ENCODE measurements at places on chromosomes 7 and 10. TPM values are rescaled to one million over a fixed set of nuclear protein-coding genes. Genes with fewer than 3 reads are reported as not detected.

- no peak for DNase-seq
Measured at GRCh38 chr10:71191019-71191418, 21.4 kb upstream of the UNC5B start.

- no peak for DNase-seq
Measured at GRCh38 chr10:131480861-131481260, 169.3 kb upstream of the TCERG1L start.

GRCh38 chr10:1739751-1740150, 2.4 kb upstream of the ADARB2 start:
- no peak for DNase-seq

- DNase-seq: peak; percentile 28
Measured at GRCh38 chr10:32938554-32939061, 19.4 kb downstream of the ITGB1 start.

DNA sequence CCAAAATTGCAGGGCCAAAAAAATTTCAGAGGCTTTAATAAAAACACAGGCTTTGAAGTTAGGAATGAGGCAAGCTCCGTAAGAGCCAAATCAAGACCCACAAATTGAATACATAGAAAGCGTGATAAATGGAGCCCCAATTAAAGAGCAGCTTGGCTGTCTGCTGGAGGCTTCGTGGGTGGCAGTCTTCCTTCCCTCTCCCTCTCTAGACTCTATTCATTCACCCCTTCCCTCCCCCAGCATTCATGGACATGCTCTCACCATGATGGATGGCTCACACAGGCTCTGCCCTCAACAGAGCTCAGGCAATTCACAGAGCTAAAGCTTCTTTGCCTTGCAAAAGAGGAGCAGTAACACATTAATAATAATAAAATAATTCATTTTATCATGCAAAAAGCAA, 214.1 kb downstream of the HERPUD2 start:
- DNase-seq: no peak

Gene CPN1
- not detected for polyA plus RNA-seq

Gene SUN1
- 69.2 TPM for polyA plus RNA-seq

Gene CPVL
- 82.3 TPM for polyA plus RNA-seq

Gene TFEC
- polyA plus RNA-seq: 0.28 TPM

DNA sequence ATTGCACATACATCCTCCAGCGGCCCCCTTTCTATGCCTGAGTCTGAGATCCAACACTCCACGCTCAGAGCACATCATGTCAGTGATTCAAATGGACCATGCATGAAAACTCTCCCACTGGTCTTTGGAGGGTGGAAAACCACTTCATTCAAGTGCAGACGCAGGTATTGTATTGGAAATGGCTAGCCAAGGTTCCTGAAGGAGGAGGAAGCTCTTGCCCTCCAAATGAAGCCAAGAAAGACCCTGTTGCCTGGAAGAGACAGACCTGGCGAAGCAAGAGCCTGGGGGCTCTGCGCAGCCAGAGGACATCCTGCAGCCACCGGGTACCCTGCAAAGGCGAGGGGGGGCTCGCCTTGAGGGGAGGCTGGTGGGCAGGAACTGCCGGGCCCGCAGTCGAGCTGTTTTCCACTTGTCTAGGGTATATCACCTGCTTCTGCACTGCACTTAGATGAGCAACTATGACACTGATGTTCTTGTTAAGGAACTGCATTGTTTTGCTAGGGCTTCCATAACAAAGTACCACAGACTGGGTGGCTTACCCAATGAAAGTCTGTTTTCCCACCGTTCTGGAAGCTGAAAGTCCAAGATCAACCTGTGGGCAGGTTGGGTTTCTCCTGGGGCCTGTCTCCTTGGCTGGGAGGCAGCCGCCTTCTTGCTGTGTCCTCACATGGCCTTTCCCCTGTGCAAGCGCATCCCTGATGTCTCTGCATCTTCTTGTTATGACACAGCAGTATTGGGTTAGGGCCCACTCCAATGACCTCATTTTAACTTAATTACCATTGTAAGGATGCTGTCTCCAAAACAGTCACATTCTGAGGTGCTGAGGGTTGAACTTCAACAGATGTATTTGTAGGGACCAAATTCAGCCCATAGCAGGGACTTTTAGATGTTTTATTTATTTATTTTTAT, 233.4 kb downstream of the ARHGAP12 start:
- no peak for DNase-seq

Gene CREB3L2
- polyA plus RNA-seq: 4.2 TPM

Gene VSTM4
- polyA plus RNA-seq: 6.1 TPM

- DNase-seq: peak; percentile 59
Measured at GRCh38 chr10:76626386-76626785, 1011.2 kb downstream of the KCNMA1 start.

Data from heart right ventricle (tissue), 16 donors.